Caco-2 (cell line): ENCODE measurements at places on chromosomes 12 and 14. TPM values are rescaled to one million over a fixed set of nuclear protein-coding genes. Genes with fewer than 3 reads are reported as not detected.
A peak's percentile ranks its signal among the peaks of the same experiment; 100 is the strongest.

DNA sequence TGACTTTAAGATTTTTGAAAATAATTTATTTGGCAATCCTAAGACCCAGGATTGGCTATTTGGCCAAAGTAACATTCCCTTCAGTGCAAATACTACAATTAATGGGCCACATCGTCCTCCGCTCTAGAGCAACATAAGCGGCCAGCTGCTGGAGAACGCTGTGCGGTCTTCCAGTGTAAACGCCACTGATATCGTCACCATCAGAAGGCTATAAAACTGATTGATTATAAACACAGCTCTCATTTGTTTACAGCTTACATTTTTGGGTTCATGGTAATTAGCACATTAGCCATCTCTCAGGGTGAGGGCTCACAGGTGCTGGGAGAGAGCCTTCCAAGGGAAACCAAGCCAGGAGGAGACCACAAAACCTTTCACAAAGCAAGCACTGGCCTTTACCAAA, 130.1 kb upstream of the BMP4 start:
- H3K4me3 ChIP-seq, result no peak overlapping the region
- H3K27me3 ChIP-seq, result no peaks in the 10 kb centered on the region
- H3K27ac ChIP-seq, result no peak overlapping the region
- peaks cover 8% of the 10 kb centered on the region; the same call in 1 of the 2 replicates for H3K4me1 ChIP-seq
- DNase-seq, result no peak

The ABCD2 gene
- total RNA-seq, result not detected in 2 replicates

- no peak overlapping the region for H3K27ac ChIP-seq
- no peak overlapping the region for H3K4me3 ChIP-seq
- H3K36me3 ChIP-seq, result peaks cover 4% of the 10 kb centered on the region
- H3K27me3 ChIP-seq, result no peaks in the 10 kb centered on the region
- H3K4me1 ChIP-seq, result peaks cover 7% of the 10 kb centered on the region
Measured at GRCh38 chr12:124381456-124382296, 86.8 kb downstream of the RFLNA start.

- H3K4me3 ChIP-seq, result no peak overlapping the region
- DNase-seq, result no peak
- H3K36me3 ChIP-seq, result no peaks in the 10 kb centered on the region
Measured at GRCh38 chr14:52154992-52155650, 86.3 kb upstream of the NID2 start.

- no peaks in the 10 kb centered on the region for H3K36me3 ChIP-seq
- peaks cover 22% of the 10 kb centered on the region; the same call in 1 of the 2 replicates for H3K4me1 ChIP-seq
- H3K27me3 ChIP-seq, result no peaks in the 10 kb centered on the region
- no peak for DNase-seq
- peak overlapping the region; percentile 55 for H3K4me3 ChIP-seq
- peak overlapping the region; percentile 51 for H3K27ac ChIP-seq
Measured at GRCh38 chr12:68332728-68333630, 817 bp upstream of the MDM1 start.
